ENCODE measurements at places on chromosomes 13 and 19.

DNA sequence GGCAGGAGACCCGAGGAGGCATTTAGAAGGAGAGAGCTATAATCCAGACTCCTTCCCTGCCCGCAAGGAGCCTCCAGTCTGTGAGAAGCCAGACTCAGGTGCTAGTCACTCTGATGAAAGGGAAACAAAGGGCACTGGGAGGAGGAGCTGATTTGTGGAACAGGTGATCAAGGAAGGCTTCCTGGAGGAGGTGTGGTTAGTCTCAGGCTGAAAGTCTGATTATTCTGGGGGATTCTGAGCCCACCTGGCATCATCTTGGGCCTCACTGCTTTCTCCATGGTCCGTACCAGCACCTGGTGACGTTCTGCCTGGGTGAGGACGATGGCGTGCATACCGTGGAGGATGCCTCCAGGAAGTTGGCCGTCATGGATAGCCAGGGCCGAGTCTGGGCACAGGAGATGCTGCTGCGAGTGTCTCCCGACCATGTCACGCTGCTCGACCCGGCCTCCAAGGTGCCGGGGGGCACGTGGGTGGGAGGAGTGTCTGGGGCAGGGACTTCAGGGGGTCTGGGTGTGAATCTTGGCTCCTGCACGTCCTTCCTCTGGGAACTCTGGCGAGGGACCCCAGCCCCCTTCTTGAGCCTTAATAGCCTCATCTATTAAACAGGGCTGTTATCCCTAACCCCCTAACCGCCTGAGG is 3.9 kb downstream of the EPS8L1 start:
- DNase-seq, result no peak
- peaks cover 17% of the 10 kb centered on the region for H3K4me1 ChIP-seq
- no peaks in the 10 kb centered on the region for H3K36me3 ChIP-seq
- H3K27me3 ChIP-seq, result no peaks in the 10 kb centered on the region
- H3K4me3 ChIP-seq, result peak overlapping the region; percentile 66
- H3K27ac ChIP-seq, result no peak overlapping the region

- H3K27ac ChIP-seq, result no peak overlapping the region
- H3K36me3 ChIP-seq, result no peaks in the 10 kb centered on the region
- no peaks in the 10 kb centered on the region for H3K27me3 ChIP-seq
Measured at GRCh38 chr19:32224371-32225244, 120.8 kb upstream of the ZNF507 start.

- H3K27me3 ChIP-seq, result no peaks in the 10 kb centered on the region
- H3K4me1 ChIP-seq, result no peaks in the 10 kb centered on the region
- no peaks in the 10 kb centered on the region for H3K36me3 ChIP-seq
- no peak for DNase-seq
Measured at GRCh38 chr13:99564386-99564785, 63.1 kb downstream of the TM9SF2 start.

GRCh38 chr19:15815306-15815705 is at the start of gene OR10H1:
Gene OR10H1 (minus strand): TSS chr19:15815664. CDS start chr19:15808037, 7,627 bp downstream.
- no peaks in the 10 kb centered on the region for H3K4me1 ChIP-seq
- H3K4me3 ChIP-seq, result no peak within 1 kb of the TSS
- no peak for DNase-seq
- H3K27me3 ChIP-seq, result peaks cover 3% of the 10 kb centered on the region
- H3K27ac ChIP-seq, result no peak within 1 kb of the TSS
- H3K36me3 ChIP-seq, result no peaks in the 10 kb centered on the region

- no peaks in the 10 kb centered on the region for H3K27me3 ChIP-seq
- no peak overlapping the region for H3K4me3 ChIP-seq
- no peak for DNase-seq
- H3K4me1 ChIP-seq, result peaks cover 30% of the 10 kb centered on the region
Measured at GRCh38 chr19:48962849-48963165, 2.3 kb upstream of the FTL start.

DNA sequence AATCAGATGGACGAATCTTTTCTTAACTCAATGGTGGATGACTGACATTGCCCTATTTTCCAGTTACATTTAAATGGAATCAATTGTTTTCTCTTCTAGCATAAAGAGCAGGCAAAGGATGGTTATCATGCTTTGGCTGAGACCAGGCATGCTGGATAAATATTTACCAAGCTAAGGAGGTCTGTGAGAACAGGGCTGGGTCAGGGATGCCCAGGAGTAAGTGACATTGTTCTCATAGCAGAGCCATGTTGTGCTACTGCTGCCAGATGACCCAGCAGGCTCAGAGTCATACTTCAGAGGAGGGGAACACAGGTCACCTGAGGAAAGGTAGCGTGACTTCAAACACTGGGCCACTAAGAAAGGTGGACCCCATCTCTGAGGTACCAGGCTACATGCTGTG is 116.0 kb upstream of the RNF113B start:
- no peak overlapping the region for H3K4me3 ChIP-seq
- H3K36me3 ChIP-seq, result no peaks in the 10 kb centered on the region
- no peak for DNase-seq

GRCh38 chr13:102548811-102549210 is 48.0 kb upstream of the TPP2 start:
- H3K27ac ChIP-seq, result no peak overlapping the region
- H3K27me3 ChIP-seq, result peaks cover 4% of the 10 kb centered on the region
- H3K4me3 ChIP-seq, result no peak overlapping the region
- no peak for DNase-seq
- no peaks in the 10 kb centered on the region for H3K36me3 ChIP-seq

DNA sequence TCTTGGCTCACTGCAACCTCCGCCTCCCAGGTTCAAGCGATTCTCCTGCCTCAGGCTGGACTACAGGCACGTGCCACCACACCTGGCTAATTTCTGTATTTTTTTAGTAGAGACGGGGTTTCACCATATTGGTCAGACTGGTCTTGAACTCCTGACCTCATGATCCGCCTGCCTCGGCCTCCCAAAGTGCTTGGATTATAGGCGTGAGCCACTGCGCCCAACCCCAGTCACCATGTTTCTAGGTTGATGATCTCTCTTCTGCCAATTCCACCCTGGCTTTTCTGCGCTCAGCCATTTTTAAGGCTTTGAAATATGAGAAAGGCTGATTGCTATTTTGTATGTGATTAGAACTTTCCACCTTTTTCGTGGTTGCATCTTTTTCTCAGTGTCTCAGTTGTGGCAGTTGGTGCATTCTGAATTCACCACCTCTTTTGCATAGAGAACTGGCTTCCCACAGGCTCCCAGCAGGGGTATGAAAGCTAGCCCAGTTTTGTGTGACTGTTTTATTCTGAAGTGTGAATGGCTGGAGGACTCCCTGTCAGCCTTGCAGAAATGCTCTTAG is 15.5 kb downstream of the CEACAM1 start:
- no peak overlapping the region for H3K4me3 ChIP-seq
- no peaks in the 10 kb centered on the region for H3K4me1 ChIP-seq
- no peak for DNase-seq
- no peaks in the 10 kb centered on the region for H3K36me3 ChIP-seq

DNA sequence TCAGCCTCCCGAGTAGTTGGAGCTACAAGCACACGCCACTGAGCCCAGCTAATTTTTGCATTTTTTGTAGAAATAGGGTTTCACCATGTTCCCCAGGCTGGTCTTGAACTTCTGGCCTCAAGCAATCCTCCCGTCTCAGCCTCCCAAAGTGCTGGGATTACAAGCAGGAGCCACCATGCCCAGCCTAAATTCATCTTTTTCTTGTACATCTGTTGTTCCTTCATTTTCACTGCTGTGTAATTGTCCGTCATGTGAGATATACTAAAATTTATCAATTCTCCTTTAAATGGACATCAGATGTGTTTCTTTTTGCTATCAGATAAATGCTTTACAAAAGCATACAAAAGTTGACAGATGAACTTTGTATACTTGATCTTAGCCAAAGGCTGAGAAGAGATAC is 22.9 kb downstream of the DYRK1B start:
- no peak for DNase-seq
- peaks cover 26% of the 10 kb centered on the region for H3K4me1 ChIP-seq
- H3K4me3 ChIP-seq, result no peak overlapping the region
- no peak overlapping the region for H3K27ac ChIP-seq
- no peaks in the 10 kb centered on the region for H3K27me3 ChIP-seq

DNA sequence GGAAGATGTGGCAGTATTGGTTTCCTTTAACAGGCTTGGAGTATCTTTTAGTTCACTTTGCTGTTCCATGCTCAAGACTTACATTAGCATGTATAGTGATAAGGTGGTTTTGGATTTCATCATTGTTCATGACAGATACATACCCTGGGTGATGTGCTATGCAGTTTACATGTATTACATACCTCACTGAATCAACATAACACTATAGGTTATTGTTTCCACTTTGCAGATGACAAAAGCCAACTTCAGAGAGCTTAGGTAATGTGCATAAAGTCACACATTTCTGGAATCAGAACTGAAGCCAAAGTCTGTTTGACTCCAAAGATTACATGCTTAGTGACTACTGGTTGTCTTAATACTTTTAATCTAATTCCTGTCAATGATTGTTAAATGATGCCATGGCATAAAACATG is 7.1 kb downstream of the COMMD6 start:
- H3K4me1 ChIP-seq, result no peaks in the 10 kb centered on the region
- no peak overlapping the region for H3K4me3 ChIP-seq
- no peak for DNase-seq
- H3K36me3 ChIP-seq, result peaks cover 3% of the 10 kb centered on the region
- no peak overlapping the region for H3K27ac ChIP-seq

DNA sequence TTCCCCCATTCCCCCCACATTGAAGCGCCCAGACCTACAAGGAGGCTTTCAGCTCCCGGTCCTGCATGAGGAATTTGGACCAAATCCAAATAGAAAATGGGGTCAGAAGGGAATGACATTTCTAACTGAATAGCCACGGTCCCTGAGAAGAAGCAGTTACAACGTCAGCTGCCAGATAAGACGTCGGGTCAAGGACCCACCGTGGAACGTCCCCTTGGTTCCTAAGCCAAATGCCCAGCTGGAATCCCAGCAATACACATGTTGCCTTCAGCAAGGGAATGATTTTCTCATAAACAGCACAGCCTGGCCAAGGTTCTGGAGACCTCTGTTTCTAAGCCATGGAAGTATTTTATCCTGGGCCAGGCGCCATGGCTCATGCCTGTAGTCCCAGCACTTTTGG is 109.1 kb upstream of the PEG3 start:
- H3K27ac ChIP-seq, result no peak overlapping the region
- H3K27me3 ChIP-seq, result peaks cover 2% of the 10 kb centered on the region
- no peak for DNase-seq
- H3K4me1 ChIP-seq, result no peaks in the 10 kb centered on the region
- no peaks in the 10 kb centered on the region for H3K36me3 ChIP-seq

DNA sequence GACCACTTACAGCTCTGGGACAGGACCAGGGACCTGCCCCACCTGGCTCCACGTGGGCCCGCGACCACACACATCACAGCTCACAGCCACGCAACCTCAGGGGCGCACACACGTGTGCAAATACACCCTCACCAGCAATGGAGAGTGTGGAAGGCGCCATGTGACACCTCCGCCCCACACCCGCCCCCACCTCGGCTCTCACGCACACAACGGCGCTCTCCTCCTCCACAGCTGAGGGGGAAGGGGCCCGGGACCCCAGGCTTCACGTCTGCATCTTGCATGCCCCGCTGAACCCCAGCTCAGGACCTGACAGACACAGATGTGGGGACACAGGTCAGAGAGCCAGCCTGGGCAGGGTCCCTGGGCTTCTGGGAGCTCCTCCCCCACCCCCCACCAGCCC is 6.4 kb upstream of the SHISA7 start:
- no peak for DNase-seq
- peaks cover 51% of the 10 kb centered on the region for H3K27me3 ChIP-seq
- peaks cover 6% of the 10 kb centered on the region for H3K4me1 ChIP-seq
- H3K36me3 ChIP-seq, result no peaks in the 10 kb centered on the region
- H3K27ac ChIP-seq, result no peak overlapping the region

DNA sequence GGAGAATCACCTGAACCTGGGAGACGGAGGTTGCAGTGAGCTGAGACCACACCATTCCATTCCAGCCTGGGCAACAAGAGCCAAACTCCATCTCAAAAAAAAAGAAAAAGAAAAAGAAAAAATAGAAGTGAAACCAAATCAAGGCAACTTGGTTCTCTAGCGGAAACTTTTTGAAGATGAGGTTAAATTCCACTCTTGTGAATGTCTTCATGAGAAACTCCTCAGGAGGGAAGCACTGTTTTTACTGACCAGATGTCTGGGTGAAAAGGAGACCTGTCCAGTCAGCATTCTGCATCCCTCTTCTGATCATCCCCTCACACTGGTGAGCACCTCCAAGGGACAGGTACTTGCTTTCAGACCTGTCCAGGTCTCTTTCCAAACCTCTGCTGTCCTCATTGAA is 15.8 kb downstream of the BRD4 start:
- H3K4me1 ChIP-seq, result peaks cover 79% of the 10 kb centered on the region
- H3K4me3 ChIP-seq, result no peak overlapping the region
- peak overlapping the region; percentile 81 for H3K27ac ChIP-seq
- H3K27me3 ChIP-seq, result no peaks in the 10 kb centered on the region
- H3K36me3 ChIP-seq, result no peaks in the 10 kb centered on the region
- no peak for DNase-seq

DNA sequence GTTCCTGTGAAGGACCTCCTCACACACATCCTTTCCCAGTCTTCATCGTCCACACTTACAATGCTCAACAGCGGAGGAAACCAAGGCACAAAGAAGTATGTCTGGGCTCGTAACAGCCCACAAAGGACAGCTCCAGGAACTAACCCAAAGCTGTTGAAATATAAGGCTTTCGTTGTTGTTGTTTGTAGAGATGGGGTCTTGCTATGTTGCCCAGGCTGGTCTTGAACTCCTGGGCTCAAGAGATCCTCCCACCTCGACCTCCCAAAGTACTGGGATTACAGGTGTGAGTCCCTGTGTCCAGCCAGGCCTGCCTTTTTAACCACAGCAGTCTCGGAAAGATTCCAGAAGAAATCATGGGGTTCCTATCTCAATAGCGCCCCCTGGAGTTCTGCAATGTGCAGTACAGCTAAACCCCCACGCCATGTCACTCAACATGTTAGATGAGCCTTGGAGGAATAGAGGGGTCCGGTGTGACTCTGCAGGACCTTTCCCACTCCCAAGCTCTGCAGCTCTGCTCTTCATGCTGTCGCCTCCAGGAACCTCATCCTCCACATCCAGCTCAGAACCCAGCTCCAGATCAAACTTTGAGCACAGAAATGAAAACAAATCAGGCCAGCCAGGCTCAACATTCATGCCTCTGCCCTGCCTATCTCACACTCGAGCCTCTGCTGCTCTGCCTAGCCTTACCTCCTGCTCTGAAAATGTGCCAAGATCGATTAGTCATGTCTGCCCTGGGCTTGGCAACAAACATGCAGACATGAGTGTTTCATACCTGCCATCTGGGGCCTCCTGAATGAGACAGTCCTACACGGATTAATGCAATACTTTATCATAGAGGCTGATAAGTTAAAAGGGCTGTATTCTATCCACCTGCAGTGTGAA is 7.5 kb downstream of the PLA2G4C start:
- H3K4me1 ChIP-seq, result peaks cover 13% of the 10 kb centered on the region
- H3K27ac ChIP-seq, result no peak overlapping the region
- no peak for DNase-seq
- no peak overlapping the region for H3K4me3 ChIP-seq

DNA sequence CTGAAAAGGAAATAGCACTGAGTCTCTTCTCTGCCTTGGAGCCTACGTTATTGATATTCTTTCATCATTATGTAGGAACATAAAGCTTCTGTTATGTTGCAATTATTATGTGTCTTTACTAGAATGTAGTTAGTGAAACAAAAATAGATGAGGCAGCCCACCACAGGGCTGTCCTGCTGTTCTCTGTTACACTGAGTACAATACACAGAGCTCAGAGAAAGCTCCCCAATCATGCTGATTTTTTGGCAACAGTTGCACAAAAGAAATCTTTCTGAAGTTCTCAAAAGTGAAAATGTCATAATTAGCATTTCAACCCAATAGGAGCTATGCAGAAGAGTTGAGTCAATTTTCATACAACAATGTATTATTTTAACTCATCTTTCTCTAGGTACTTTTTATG is 119.5 kb downstream of the EFNB2 start:
- H3K27me3 ChIP-seq, result no peaks in the 10 kb centered on the region
- no peaks in the 10 kb centered on the region for H3K4me1 ChIP-seq
- no peak for DNase-seq
- no peaks in the 10 kb centered on the region for H3K36me3 ChIP-seq
